Hepatocyte (in vitro differentiated cells): ENCODE measurements at places on chromosomes 11 and 22.

DNA sequence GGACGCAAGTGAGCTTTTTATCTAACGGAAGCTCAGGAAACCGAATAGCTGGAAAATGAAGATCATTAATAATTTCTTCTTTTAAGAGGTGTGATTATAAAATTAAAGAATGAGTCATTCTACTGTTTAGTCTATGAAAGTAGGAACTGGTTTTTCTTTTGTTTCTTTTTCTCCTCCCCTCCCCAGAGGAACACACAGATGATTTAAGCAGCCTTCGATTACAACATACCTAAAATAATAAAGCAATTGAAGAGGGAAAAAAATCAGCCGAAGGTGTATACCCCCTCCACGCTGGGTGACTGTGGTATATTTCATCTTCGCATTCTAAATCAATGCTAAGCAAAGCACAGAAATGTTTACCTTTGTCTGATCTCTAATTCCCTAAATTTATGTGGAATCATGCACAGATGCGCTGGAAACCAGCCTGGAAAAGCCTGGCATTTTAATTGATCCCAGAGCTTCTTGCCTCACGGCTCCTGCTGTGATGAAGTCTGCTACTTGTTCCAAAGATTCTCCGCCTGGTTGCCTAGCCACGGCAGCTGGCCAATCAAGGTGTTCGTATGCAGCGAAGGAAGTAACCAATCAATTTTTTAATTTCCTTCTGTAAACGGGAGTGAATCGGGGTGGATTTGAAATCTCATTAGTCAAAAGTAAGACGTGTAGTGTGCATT lies 133.9 kb downstream of the FANCF start:
- DNase-seq, result no peak

DNA sequence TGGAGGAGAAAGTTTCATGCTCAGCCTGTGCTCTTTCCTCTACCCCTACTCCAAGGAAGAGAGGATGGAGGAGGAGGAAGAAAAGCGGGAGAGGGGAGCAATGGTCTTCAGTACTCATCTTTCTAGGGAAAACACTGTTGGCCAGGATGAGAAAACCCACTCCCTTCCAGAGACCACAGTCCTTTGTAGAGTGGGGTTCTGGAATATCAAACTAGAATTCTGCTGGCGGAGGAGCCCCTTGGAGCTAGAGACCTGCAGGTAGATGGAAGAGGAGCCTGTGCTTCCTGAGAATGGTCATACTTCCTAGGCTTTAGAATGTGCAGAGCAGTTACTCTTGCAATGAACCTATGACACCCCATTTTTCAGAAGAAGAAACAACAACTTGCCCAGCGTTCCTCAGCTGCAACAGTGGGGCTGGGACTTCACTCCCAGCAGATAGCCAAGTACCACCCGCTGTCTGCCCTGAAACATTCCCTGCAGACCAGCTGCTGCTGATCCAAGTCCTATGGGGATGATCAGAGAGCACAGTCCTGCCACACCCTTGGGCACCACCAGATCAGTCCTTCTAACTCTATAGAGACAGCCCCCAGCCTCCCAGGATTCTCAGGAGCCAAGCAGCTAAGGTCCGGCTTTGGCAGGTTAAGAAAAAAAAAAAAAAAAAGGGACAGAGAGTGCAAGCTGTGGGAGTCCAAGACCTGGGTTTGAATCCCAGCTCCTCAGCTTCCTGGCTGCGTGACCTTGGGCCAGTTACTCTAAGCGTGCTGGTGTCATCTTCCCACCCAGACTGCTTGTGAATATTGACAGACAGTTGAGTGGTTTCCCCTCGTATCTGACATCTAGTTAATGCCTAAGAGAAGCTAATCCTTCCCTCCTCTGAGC lies 664 bp downstream of the PTGDR2 start:
- no peak for DNase-seq

- DNase-seq, result no peak
These were observed 18.1 kb upstream of the GDPD5 start for GRCh38 chr11:75543806-75544205.

DNA sequence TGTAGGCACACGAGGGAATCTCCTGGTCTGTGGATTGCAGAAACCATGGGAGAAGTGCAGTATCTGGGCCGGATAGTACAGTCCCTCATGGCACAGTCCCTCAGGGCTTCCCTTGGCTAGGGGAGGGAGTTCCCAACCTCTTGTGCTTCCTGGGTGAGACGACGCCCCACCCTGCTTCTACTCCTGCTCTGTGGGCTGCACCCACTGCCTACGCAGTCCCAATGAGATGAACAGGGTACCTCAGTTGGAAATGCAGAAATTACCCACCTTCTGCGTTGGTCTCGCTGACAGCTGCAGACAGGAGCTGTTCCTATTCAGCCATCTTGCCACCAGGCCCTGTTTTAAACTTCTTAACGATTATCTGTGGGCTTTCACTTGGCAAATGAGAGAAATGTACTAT lies 157.2 kb upstream of the CARD18 start:
- no peak for DNase-seq

DNA sequence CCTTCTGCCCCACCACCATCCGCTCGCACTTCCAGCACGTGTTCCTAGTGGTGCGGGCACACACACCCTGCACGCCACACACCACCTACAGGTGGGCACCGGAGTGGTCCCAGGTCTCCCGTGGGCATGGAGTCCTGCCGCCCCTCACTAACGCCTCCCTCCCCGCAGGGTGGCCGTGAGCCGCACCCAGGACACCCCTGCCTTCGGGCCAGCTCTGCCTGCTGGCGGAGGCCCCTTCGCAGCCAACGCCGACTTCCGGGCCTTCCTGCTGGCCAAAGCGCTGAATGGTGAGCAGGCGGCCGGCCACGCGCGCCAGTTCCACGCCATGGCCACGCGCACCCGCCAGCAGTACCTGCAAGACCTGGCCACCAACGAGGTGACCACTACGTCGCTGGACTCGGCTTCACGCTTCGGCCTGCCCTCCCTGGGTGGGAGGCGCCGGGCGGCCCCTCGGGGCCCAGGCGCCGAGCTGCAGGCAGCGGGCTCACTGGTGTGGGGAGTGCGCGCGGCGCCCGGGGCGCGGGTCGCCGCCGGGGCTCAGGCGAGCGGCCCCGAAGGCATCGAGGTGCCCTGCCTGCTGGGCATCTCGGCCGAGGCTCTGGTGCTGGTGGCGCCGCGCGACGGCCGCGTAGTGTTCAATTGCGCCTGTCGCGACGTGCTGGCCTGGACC lies 8.5 kb downstream of the SIPA1 start:
- no peak for DNase-seq

DNA sequence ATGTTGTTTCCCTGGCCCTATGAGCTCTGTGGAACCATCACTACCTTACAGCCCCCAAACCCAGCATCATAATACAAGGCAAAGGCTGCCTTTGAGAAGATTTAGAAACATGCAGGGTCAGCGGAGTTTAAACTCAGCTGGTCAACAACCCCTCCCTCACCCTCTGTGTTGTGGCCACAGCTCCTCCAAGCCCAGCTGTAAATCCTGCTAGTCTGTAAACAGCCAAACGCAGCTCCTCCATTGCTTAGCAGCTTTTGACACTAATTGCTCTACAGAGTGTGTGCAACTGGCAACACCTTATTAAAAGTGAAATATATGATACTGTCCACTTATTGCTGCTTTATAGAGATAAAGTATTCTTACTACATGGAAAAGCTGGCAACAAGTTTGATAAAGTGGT lies 29.1 kb downstream of the OPCML start:
- DNase-seq, result no peak

DNA sequence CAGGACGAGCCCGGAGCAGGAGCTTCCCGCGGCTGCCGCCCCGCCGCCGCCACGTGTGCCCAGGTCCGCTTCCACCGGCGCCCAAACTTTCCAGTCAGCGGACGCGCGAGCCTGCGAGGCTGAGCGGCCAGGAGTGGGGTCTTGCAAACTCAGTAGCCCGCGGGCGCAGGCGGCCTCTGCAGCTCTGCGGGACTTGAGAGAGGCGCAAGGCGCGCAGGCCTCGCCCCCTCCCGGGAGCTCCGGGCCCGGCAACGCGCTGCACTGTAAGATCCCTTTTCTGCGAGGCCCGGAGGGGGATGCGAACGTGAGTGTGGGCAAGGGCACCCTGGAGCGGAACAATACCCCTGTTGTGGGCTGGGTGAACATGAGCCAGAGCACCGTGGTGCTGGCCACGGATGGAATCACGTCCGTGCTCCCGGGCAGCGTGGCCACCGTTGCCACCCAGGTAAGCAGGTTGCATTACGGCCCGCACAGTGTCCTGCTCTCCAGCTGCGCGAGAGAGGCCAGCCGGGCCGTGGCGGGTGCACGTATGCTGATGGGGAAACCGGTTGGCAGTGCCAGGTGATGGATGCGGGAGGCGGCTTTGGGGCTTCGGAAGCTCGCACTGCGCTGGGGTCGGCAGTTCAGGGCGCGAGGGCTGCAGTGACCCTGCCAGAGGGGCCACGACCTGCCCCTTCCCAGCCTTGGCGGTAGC lies 2.0 kb downstream of the SLC6A5 start:
- DNase-seq, result no peak

DNA sequence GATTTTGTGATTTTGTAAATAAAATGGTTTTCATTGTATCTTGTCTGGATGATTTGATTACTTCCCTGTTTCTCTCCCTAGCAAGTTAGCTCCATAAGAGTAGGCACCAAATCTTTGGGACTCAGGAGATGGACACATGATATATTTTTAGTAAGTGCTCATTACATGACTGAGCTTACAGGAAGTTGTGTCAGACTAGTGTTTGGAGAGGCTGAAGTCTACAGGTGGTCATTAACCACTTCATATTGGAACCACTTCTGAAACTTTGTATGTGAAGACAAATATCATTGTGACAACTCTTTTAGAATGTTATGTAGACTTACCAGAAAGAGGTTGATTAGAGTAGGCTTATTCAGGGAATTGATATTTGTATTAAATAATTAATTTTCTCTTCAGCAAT lies 19.1 kb downstream of the ARHGAP42 start:
- DNase-seq, result no peak

DNA sequence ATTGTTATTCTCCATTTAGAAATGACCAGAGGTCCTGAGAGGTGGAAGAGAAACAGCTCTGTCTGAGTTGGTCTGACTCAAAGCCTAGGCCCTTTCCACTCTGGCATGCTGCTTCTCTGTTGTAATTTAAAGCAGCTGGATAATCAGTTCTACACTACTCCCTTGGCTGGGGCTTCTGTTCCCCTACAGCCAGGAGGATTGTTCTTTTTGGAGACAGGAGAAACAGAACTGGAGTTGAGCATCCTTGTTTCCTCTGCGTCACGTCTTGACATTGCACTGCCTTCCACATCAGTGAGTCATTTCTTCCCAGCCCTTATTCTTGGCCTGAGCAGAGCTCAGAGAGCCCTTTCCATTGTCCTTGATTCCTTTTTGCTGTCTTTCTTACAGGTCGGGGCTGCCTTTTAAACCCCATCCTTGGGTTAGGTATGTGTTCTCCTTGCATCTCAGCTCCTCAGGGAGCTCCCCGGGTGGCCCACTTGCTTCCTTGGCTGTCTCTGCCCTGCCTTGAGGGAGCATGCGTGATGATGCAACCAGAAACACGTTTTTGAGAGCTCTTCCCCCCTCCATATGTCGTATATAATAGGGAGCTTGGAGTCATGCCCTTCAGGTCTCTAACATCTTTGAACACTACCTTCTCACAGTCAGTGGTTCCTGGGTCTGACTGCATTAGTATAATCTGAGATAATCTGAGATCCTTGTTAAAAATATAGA lies 35.7 kb downstream of the CYB5R2 start:
- DNase-seq, result no peak

- DNase-seq, result no peak
These were observed 112.1 kb upstream of the DRD2 start for GRCh38 chr11:113587308-113587739.

DNA sequence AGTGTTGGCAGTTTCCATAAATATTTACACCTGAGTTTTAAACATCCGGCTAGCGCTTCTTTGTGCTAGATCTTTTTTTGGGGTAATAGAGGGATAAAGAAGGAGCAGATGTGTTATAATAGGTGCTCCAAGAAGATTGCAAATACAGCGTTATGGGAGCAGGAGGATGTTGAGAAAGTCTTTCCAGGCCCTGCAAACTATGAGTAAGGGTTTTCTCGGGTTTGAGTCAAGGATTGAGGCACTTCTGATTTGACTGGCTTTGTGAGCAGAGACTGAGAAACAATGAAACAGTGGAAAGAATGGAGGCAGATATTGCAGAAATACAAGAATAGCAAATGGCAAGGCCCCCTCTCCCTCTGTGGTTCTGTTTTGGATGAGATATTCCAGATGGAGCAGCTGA lies 155.0 kb upstream of the TIMP3 start:
- no peak for DNase-seq

DNA sequence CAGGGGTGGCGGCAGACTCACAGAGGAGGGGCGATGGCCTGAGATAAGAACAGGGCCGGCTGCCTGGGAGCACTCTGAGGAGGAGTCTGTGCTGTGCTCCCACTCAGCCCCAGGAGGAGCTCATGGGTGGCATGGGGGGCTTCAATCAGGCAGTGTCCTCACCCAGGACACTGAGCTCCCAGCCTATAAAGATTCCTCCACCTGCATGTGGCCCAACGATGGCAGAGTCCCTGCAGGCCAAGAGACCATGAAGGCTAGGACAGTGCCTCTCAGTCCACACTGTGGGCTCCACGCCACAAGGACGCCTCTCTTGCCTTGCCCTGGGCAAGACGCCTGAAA lies 1.9 kb downstream of the CST6 start:
- DNase-seq, result no peak

DNA sequence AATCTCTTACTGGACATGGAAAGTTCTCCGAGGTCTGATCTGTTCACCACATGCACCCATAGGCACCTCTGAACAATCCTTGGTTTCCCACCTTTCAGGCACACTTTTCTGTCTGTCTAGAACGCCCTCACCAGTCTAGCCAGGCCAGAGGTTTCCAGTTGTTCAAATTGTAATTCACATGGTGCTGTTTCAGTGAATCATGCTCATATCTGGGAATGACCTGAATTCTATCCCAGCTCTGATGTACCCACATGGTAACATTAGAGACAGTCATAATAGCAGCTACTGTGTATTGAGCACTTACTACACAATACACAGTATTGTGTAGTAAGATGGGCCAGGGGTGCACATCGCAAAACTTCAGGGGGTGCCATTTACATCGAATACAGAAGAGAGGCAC lies 138.2 kb downstream of the COMMD9 start:
- no peak for DNase-seq

GRCh38 chr22:45310977-45311531 lies 1.3 kb downstream of the FAM118A start:
- DNase-seq, result peak; percentile 53

DNA sequence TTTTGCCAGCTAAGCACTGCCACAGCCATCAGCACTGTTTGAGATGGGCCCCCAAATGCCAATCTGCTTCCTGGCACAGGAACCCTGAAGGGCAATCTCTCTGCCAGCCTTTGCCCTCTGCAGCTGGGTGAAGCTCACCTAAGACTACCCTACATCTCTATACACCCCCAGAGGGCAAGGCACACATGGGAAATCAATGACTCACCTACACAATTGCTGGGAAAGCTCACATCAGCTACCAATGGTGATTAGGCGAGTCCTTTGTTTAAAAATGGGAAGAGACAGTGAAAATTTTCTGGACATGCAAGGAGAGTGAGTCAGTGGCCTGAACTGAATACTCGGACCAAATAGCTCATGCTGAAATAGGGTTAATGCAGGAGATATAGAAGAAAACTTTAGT lies 12.6 kb upstream of the PRDM11 start:
- DNase-seq, result no peak

- DNase-seq, result no peak
These were observed 23.8 kb downstream of the TSPAN4 start for GRCh38 chr11:866481-866880.
